Amniotic epithelial cell (primary cell): ENCODE measurements at places on chromosomes 2 and 18.

DNA sequence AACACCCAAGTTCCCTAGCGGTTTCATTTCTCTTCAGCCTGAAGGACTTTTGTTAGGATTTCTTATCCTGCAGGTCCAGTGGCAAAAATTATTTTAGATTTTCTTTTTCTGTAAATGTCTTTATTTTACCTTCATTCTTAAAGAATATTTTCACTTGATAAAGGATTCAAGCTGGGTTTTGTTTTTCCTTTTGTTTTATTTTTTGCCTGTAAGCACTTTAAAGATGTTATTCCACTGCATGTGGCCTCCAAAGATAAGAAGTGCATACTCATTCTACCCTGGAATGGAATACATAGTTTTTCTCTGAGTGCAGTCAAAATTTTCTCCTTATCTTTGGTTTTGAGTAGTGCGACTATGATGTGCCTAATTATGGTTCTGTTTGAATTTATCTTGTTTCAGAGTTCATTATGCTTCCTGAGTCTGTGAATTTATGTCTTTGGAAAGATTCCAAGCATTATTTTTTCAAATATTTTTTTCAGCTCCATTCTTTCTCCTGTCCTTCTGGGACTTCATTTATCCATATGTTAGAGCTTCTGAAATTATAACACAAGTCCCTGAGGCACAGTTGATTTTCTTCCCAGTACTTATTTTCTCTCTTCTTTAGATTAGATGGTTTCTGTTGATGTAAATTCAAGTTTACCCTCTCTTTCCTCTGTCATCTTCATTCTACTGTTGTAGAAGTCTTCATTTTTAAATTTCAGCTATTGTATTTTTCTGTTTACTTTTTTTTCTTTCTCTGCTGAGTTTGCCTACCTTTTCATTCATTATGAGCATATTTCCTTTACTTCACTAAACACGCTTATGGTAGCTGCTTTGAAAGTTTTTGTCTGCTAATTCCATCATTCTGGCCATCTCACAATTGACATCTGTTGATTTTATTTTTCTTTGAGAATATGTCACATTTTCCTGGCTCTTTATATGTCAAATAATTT is 69.6 kb downstream of the MAPRE2 start:
- DNase-seq, result peak; percentile 81

DNA sequence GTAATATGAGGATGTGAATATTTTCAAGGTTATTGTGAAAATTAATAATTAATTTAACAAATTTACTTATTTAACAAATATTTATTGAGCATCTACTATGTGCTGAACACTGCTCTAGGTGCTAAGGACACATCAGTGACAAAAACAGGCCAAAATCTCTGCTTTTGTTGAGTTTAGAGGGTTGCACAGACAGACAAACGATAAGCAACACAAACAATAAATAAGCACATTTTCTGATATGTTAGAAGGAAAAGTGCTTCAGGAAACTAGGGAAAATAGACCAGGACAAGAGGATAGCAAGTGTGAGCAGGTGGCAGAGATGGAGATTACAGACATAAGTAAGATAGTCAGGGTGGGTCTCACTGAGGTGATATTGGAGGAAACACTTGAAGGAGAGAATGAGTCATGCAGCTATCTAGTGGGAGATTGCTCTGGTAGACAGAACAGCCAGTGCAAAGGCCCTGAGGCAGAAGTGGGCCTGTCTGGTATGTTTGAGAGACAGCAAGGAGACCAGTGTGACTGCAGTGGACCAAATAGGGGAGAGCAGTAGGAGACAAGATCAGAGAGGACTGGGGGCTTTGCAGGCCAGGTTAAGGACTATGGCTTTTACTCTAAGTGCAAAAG is 38.3 kb downstream of the SFXN5 start:
- DNase-seq, result no peak

DNA sequence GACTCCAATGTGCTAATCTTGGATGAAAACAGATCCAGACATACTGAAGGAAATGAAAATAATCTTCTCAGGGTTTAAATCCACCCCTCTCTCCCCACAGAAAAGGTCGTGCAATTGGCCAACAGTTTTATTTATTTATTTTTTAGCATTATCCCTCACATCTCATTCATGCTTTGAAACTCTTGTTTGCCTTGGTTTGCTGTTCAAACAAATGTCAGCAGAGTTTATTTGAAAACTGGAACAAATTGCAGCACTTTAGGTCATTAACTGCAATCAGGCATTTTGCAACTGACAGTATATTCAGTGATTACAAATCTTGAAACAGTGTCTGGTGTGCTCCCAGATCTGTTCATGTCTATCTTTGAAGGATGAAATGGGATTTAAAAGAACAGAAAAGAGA is 220.6 kb downstream of the SLC4A10 start:
- no peak for DNase-seq

GRCh38 chr2:147488472-147488871 is 356.4 kb upstream of the ACVR2A start:
- no peak for DNase-seq
